ENCODE measurements at places on chromosomes 13 and 19.

- DNase-seq: no peak
Measured at GRCh38 chr13:41995946-41996345, 35.0 kb upstream of the VWA8 start.

- peak; percentile 20 for DNase-seq
Measured at GRCh38 chr19:5949792-5950305, 28.1 kb downstream of the RANBP3 start.

DNA sequence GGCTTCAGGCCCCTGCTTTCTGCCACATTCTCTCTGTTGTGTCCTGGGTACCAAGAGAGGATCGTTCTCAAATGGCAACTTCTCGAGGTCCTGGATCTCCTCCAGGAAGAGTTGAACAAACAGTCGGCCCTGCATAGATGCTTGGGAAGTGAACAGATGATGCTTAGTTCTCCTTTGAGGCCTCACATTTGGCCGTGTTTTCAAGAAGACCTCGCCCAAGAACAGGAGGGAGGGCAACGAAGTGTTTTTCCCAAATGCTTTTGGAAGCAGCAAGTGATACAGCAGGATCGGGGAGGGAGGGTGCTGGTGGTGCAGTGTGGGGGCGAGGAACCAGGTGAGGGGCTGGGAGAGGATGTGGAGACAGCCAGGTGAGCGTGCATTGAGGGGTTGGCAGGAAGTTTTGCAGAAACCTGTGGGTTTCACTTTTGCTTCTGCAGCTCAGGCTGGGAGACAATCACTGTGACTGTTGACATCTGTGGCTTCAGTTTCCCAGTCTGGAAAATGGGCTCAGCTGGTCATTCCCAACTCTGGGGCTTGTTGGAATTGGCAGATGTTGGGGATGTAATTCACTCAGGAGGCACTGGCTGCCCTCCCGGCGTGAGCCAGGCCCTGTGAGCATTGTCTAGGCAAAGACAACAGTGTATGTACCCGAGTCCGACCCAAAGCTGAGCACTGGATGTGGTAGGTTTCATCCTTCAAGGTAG, 21.6 kb downstream of the MAST3 start:
- peak; percentile 28 for DNase-seq

- DNase-seq: no peak
Measured at GRCh38 chr13:77891486-77891885, 27.1 kb downstream of the EDNRB start.

DNA sequence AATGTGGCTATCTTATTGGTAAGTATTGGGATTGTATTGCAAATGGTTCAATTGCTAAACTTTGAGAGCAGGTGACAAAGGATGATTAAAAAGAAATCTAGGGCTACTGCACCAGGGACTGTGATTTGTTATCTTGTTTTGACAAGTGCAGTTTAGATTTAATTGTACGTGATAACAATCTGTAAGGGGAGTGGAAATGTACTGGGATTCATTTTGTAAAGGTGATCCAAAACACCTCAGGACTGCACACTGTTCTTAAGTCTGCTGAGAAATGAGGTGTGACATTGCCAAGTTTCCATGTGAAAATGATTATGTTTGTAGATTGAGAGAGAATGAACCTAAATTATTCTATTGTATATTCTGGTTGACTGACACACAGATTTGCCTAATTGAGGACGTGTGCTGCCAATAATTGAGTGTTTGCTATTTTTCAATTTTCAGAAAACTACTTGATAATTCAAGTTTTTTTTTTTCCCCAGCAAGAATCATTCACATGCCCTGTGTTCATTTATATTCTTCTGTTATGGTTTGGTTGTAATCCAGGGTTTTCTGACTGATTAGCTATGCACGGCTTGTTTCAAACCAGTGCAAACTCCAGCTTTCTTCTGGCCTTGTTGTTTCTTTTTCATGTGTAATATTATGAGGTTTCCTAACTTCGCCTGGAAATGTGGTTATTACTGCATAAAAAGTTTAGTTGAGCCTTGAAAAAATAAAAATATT, 308.0 kb downstream of the OLFM4 start:
- no peak for DNase-seq

DNA sequence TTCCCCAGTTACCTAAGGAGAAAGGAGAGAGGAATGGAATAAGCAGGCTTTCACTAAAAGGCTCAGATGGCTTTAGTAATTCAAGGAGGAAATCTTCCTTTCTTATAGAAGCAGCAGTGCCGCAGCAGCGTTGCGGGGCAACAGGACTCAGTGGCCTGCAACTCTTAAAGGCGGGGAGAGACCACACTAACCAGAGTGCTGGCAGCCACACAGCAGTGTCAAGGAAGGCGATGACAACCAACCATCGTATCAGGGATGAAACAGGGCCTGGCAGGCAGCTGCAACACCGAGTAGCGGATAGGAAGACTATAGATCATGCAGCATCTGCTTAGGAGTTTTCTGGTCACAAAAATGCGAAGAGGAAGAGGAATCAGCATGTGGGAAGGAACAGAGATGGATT, 106.0 kb downstream of the ERCC5 start:
- no peak for DNase-seq
